ENCODE measurements at places on chromosomes 1 and 21.
A peak's percentile ranks its signal among the peaks of the same experiment; 100 is the strongest.

DNA sequence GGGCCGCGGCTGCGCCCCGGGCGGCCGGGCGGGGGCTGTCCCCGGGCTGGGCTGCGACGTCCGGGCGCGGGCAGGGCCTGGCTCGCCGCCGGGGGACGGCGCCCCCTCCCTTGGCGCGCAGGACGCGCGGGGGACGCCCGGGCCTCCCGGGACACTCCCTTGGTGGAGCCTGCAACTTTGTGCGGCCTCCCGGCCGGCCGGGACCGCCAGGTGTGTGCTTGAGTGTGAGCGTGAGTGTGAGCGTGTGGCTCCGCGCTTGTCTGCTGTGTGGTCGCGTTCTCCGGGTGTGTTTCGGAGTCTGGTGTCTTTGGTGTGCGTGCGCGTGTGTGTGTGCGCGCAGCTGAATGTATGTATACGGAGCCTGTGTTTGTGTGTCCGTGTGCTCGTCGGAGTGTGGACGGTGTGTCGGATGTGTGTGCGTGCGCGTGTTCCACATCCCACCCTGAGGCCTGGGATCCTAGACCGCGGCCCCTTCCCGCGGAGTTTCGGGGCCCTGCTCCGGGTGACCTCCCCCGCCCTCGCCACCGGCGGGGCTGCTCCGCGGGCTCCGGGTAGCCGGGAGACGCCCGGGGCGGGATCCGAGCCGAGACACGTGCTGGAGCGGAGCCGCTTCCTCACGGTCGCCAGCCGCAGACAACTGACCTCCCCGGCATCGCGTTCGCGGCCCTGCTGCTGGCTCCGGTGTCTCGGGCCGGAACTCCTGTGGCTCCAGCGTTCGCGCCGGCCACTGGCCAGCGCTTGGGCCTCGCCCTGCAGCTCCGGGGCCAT lies 1.7 kb downstream of the PTPRU start:
- DNase-seq, result no peak

GRCh38 chr21:43611598-43612369 lies 47.5 kb downstream of the HSF2BP start:
- DNase-seq, result peak; percentile 29

DNA sequence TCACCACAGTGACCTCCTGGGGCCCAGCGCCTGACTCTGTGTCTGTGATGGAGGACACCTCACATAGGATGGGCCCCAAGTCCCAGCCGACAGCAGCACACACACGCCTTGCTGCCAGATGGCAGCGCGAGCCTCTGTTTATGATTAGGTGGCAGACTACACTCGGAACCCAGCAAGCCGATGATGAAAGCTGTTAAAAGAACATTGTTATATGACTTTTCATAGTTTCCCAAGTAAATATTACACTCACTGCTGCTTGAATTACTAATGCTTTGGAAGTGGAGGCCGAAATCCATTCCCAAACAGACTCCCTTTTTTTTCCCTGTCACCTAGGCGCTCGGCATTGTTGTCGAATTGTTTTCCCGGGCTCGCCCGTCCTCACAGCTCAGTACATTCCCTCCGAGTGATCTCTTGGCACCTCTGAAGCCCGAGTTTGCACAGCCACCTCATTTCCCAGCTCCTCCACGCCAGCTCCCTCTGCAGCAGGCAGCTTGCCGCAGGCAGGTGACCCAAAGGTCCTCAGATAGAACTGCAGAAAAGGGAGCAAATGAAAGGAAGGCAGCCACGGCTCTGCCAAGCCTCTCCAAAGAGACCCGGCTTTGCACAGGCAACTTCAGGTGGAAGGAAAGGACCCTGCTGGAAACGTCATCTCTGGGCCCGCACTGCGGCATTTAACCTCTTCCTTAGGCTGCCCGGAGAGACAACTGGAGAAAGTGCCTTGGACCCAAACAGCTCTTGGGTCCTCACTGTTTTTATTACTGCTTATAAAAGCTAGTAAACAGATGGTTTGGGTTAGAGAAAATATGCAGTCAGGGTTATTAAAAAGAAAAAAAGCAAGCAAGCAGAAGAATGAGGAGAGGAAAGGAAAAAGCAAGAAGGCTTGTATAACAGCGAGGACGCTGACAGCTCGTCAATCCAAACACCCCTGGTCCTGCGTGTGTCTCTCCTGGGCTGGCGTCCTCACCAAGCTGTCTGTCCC lies 72.2 kb upstream of the SLC25A33 start:
- DNase-seq, result no peak

- DNase-seq, result no peak
Observed at GRCh38 chr1:6962996-6963911, 178.0 kb downstream of the CAMTA1 start.

DNA sequence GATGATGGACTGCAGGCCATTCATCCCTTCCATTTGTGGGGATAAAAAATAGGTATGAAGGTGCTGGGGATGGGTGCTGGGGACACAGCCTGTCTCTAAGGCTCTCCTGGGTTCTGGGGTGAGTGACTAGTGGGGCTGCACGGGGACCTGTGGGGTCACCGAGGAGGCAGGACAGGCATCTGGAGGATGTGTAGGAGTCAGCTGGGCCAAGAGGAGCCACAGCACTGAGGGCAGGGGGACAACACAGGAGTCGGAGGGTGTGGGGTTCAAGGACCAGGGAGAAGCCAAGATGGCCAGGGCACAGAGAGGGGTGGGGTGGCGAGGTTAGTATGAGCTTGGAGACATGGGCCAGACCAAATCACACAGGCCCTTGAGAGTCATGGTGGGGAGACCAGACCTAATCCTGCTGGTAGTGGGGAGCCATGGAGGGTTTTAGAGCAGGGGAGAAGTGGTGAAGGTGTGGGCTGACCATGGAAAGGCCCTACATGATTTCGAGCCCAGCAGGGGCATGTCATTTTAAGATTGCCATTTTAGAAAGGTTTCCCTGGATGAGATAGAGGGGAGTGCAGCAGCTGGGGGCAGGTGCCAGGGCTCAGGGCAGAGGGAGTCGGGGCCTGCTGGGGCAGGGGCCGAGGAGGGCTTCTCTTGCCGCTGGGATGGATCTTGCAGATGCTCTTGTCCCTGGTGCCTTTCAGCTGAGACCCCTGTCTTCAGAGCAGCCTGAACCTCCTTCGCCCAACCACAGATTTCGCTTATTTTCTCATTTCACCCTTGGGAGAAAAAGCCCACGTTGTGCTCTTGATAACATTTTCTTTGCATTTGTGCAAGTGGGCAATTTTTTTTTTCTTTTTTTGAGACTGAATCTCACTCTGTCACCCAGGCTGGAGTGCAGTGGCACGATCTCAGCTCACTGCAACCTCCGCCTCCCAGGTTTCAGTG lies 22.7 kb downstream of the SERINC2 start:
- DNase-seq, result no peak
